ENCODE measurements at places on chromosomes 4 and X.

DNA sequence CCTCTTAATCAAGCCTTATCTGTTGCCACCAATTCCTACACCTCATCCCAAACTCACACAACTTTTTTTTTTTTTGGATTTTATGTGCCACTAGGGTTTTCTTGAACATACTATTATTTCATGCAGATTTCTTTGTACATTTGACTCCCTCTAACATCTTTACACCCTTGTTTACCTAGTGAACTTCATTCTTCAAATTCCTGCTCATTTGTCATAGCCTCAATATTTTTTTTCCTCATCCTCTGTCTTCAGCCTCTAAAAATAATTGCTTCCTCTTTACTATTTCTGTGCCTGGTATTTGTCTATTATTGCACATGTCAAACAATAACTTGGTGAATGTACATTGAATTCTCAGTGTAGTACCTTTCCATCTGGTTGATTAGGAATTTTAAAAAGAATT is 22.0 kb downstream of the NBDY start:
- DNase-seq = no peak

- DNase-seq = no peak
These were observed 141.3 kb downstream of the CPEB2 start for GRCh38 chr4:15143551-15143950.

GRCh38 chr4:183289688-183290087 is 30.4 kb downstream of the CLDN22 start:
- DNase-seq = no peak

GRCh38 chr4:99879458-99879857 is 14.8 kb downstream of the LAMTOR3 start:
- DNase-seq = no peak

DNA sequence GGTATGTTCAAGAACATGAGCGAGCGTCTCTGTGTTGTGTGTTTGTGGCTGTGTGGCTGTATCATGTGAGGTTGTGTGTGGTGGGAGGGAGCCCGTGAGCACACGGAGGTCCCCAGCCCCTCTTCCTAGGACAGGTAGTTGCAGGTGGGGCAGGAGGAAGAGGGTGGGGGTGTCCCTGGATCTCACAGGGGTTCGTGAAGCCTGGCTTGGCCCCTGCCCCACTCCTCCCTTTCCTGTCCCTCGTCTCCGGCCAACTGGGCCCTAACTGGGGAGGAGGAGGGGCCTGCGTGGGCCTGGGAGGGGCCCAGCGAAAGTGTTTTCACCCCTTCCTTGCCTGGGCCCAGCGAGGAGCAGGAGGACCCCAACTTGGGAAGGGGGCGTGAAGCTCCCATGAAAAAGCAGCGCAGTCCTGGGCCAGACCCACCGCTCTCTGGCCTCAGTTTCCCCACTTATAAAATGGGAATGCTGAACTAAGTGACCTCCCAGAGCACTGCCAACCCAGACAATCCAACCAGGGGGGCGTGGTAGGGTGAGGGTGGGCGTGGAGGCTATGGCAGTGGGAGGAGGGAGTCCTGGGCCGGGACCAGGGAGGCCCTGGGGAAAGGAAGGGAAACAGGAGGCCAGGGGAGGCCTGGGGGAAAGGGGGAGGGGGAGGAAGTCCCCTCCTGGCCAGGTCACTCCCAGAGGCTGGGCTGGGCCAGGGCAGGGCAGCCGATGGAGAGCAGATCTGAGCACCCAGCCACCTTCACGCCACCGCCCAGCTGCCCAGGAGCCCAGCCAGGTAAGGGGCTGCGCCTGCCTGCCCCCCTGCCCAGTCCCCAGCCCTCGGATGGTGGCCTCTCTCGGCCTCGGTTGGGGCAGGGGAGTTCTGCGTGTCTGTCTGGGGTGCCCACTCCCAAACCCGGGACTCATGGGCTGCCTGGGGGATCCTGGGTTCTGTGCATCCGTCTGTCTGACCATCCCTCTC is at the start of gene AVPR2:
AVPR2 (plus strand) TSS at position 683 of the 967 bp plus-strand sequence. CDS start 473 bp downstream, outside the sequence.
- DNase-seq = no peak

- DNase-seq = no peak
These were observed 164.1 kb downstream of the GASK1B start for GRCh38 chr4:158008551-158009218.

DNA sequence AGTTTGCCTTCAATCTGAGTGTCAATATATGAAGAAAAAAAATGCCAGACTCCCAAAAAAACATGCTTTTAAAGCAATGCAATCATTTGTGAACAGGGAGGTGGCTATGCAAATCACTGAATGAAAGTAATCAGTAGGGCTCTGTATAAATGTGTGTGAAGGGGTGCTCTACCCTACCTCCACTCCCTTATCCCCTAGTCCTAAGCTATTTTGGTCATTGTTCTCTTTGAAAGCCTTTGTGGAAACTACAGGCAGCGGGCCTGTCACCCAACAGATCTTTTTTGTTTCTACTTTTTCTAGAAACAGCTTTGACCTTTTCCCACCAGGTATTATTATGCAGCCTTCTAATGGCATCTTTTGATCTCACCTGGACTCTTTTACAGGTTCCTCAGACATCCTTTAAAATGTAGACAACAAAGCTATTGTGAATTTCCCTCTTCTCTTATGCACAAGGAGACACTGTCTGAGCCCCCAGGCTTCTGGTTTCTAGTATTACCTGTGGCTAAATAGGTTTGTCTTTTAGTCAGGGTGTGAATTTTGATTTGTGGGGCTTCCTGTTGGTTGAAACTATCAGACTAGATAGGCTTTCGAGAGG is 9.2 kb downstream of the BOD1L1 start:
- DNase-seq = no peak

- DNase-seq = no peak
These were observed 180.7 kb downstream of the CRLF2 start for GRCh38 chrX:1031521-1032430.

DNA sequence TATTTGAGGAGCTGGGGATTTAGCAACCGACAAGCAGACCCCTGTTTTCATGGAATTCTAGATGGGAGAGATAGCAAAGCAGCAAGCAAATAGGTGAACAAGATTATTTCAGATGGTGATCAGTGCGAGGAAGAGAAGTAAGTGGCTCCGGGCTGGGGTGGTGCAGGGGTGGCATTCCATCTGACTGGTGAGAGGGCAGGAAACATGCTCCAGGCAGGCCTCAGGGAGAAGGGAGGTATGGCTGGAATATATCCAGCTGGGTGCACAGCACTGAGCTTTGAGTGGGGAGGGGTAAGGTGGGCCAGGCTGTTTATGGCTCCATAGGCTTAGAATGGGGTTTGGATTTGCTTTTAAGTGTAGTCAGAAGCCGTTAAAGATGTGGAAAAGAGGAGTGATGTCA is 21.2 kb downstream of the PTTG2 start:
- DNase-seq = no peak

GRCh38 chrX:4710618-4711433 is 997.4 kb upstream of the PRKX start:
- DNase-seq = no peak

DNA sequence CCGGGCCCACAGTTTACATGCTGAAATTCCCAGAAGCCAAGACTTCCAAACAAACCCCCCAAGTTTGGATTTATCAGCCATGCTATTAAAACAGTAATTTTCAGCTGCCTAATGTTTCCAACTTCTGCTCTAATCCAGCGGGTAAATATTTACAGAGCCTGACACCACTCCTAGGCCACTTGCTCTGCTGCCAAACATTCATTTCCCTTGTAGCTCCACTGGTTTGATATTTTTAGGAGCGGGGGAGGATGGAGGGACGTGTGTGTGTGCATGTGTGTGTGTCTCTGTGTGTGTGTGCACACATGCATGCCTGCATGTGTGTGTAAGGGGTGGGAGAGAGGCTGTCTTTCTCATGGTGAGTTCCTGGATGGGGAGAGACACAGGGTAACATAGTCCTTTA is 115.7 kb upstream of the PJA1 start:
- DNase-seq = no peak

Data from stimulated activated CD8-positive, alpha-beta memory T cell treated with anti-CD3 and anti-CD28 coated beads, Interleukin-2, amount 100 ng/mL, for 48 hours (primary cell).